Stimulated activated CD8-positive, alpha-beta memory T cell treated with anti-CD3 and anti-CD28 coated beads, Interleukin-7, amount 100 ng/mL, for 4 hours (primary cell): ENCODE measurements at places on chromosomes 16 and 17.
A peak's percentile ranks its signal among the peaks of the same experiment; 100 is the strongest.

GRCh38 chr17:55726440-55726839, 3.8 kb upstream of the TMEM100 start:
- no peak for DNase-seq

- peak; percentile 38 for DNase-seq
Measured at GRCh38 chr17:77365584-77366186, 224.9 kb downstream of the SEC14L1 start.

- no peak for DNase-seq
Measured at GRCh38 chr16:87420026-87421002, 28.2 kb downstream of the MAP1LC3B start.

GRCh38 chr16:9906218-9906617, 276.0 kb downstream of the GRIN2A start:
- DNase-seq, result no peak

DNA sequence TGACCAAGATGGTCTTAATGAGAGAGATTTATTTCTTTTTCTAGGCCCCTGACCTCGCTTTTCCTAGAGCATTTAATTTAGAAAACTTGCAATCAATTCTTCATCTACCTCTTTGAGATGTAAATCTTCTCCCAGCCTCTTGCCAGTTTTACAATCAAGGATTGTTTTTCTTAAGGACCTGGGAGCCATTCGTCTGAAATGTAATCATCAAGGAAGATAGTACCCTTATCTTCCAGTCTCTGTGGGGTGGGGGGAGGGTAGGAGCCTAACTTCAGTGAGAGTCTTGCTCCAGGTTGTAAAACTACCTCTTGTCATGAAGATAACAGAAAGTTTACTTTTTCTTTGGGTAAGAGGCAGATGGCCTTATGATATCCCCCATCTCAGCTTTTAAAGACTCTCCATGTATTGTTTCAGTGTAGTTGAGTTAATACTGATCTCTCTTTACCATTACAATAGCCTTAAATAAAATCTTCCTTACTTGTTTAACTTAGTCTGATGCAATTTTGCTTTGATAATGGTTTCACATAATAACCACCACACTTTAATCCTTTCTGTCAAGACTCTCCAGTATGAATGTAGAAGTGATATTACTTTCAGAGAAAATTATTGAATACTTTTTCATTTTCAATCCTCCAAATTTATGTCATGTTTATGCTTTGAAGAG, 110.2 kb upstream of the CPHXL start:
- DNase-seq, result no peak

- DNase-seq, result no peak
Measured at GRCh38 chr17:78637643-78638420, 60.6 kb upstream of the DNAH17 start.

DNA sequence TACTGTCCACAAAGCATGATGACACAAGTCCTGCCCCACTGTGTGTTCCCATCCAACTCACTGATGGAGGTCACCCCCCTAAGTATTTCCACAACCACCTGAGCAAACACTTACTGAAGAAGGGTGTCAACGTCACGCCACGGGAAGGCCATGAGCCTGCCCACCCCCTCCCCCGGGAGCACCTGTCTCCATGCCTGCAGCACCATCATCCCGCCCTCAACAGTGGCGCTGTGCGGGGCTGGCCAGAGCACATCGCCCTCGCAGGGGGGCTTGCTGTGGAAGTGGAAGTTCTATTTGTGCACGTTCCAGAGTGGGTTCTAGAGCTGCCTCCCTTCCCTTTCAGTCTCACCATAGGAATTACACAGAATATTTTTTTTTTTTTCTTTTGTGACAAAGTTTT, 4.3 kb upstream of the MBTPS1 start:
- DNase-seq, result no peak

DNA sequence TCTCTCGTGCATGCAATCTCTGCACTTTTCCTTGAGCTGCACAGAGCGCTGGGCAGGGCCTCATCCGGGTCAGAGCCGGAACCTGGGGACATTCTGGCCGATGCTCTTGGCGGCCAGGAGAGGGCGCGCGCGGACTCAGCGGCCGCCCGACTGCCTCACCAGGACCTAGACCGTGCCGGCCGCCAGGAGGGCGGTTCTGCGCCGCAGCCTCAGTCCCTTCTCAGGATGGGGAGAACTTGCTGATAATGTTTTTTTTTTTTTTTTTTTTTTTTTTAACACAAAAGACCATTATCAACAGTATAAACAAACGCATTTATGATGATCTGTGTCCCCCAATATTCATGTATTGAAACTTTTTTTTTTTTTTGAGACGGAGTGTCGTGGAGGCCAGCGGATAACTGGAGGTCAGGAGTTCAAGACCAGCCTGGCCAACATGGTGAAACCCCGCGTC, 8.1 kb upstream of the FLYWCH2 start:
- peak; percentile 25 for DNase-seq

DNA sequence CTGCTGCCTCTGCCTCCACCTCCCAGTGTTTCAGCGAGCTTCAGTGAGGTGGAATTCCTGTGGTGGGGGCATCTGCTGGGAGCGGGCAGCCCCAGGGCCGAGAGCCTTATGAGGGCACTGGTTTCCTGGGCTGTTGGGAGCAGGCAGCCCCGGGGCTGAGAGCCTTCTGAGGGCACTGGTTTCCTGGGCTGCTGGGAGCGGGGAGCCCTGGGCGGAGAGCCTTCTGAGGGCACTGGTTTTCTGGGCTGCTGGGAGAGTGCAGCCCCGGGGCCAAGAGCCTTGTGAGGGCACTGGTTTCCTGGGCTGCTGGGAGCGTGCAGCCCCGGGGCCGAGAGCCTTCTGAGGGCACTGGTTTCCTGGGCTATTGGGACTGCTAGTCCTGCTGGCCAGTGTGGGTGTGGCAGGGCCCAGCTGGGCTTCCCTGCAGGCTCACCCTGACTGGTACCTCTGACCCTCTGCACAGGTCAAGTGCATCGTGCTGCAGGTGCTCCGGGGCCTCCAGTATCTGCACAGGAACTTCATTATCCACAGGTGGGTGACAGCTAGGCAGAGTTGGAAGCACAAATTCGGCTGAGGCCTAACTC, 5.6 kb downstream of the CDK10 start:
- no peak for DNase-seq

GRCh38 chr16:19167710-19168370, at the start of gene SYT17:
TSS of gene SYT17 (plus strand) at chr16:19168240. CDS start at chr16:19168647, 407 bp downstream.
- DNase-seq, result peak; percentile 8

GRCh38 chr16:11091021-11091785, 146.8 kb downstream of the CLEC16A start:
- no peak for DNase-seq

GRCh38 chr16:65763640-65764305, 602.7 kb upstream of the CDH5 start:
- DNase-seq, result no peak

GRCh38 chr16:75402821-75403475, 30.4 kb downstream of the CFDP1 start:
- DNase-seq, result no peak

- DNase-seq, result no peak
Measured at GRCh38 chr16:85036236-85037049, 8.8 kb downstream of the KIAA0513 start.

GRCh38 chr17:10305398-10305797, 67.4 kb downstream of the MYH13 start:
- no peak for DNase-seq

DNA sequence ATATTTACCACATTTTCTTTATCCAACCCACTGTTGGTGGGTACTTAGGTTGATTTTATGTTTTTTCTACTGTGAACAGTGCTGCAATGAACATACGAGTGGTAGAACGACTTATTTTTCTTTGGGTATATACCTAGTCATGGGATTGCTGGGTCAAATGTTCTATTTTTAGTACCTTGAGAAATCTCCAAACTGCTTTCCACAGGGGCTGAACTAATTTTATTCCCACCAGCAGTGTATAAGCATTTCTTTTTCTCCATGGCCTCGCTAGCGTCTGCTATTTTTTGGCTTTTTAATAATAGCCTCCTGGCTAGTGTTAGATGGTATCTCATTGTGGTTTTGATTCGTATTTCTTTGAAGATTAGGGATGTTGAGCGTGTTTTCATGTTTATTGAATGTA, 202.3 kb downstream of the LGALS9B start:
- no peak for DNase-seq

- DNase-seq, result no peak
Measured at GRCh38 chr17:66372182-66372581, 69.8 kb downstream of the PRKCA start.

- no peak for DNase-seq
Measured at GRCh38 chr16:30777591-30778297, 9.3 kb downstream of the ZNF629 start.

- no peak for DNase-seq
Measured at GRCh38 chr16:77611386-77611785, 110.9 kb upstream of the NUDT7 start.

- no peak for DNase-seq
Measured at GRCh38 chr17:29048440-29049368, 5.8 kb downstream of the PIPOX start.

DNA sequence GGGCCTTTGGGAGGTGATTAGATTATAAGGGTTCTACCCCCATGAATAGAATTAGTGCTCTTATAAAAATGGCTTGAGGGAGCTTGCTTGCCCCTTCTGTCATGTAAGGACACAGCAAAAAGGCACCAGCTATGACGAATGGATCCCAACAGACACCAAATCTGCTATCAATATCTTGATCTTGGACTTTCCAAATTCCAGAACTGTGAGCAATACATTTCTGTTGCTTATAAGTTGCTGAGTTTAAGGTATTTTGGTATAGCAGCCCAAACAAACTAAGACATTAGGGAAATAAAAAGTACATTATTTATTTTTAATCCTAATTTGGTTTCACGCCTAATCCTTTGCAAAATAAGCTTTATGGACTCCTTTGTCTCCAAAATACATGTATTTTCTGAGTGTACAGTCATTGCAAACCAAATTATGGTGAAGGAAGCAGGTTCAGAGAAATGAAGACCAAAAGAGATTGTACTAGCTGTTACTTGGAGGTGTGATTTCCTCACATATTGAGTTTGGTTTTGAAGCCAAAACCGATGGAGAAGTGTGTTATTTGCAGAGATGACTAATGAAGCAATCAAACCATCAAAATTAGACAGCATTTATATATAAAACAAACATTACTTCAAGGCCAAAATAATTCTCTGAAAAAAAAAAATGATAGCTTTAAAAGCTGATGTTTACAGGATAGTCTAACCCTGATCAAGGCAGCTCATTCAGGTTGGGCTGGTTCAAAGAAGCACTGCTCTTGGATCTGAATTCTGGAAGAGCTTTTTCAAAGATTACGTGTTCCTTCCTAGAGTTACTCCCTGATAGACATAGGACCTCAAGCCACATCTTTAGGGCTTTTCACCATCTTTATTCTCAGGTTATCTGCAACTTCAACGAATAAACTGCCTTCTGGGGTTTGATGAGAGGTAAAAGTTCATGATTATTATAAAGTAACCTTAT, 71.6 kb downstream of the MYO1D start:
- DNase-seq, result no peak

DNA sequence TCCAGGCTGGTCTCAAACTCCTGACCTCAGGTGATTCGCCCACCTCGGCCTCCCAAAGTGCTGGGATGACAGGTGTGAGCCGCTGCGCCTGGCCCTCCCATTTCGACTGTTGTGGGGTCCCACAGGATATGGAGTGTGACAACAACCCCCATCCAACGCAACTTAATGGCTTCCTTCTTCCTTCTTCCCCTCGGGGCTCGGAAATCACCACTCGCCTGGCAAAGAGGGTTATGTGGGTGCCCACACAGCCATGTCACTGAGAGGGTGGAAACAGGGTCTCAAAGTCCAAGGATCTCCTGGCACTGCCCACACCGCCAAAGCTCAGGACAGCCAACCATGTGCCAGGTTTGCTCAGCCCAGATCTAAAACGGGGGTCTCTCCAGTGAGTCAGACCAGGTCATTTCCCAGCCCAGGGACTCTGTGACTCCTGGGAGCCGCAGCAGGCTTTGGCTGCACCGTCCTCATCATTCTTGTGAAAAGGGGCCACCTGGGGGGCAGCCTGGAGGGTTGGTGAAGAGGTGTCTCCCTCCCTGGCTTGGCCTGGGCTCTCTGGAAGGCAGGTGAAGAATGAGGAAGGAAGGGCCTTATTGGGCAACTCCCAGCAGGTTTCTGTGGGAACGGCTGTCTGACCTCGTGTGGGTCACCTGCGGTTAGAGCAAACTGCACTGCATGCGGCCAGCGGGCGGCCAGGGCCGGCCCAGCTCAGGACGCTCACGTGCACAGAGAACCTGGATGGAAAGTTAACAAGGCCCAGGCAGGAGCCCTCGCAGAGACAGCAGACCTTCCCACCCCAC, 25.3 kb upstream of the LITAF start:
- no peak for DNase-seq

DNA sequence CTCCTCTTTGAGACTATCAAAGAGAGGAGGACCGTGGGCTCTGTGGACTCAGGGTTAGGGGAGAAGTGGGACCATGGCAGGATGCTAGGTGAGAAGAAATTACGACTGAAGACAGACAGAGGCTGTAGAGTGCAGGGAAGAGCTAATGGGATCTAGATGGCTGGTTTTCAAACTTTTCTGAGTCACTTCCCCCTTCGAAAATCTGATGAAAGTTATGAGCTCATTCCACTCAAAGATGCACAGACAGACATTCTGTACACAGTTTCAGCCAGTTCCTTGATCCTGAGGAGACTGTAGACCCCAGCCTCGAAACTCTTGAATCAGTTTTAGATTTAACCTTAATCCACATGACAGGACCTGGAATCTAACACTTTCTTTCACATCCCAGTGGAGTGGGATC, 40.7 kb downstream of the RGS9 start:
- DNase-seq, result no peak

DNA sequence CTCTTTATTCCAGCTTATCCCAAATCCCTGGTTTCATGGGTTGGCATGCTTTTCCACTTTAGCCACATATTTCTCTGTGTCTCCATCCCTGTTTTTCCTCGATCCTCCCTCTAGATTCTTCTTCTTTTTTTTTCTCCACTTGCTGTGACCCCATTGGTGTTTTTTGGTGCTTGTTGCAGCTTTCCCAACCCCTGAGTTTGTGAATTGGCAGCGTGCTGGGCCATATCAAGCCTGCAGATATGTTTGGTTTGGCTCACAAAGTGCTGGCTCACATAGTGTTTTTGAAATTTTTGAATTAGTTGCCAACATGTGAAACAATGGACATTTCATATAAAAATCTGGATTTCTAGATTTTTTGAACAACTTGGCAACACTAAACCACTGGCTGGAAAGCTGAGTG, 8.8 kb downstream of the GPR139 start:
- no peak for DNase-seq

GRCh38 chr17:43398724-43399595, at the start of gene ARL4D:
TSS of gene ARL4D (plus strand) at chr17:43398993. CDS start at chr17:43399733, 740 bp downstream.
- peak; percentile 63 for DNase-seq

DNA sequence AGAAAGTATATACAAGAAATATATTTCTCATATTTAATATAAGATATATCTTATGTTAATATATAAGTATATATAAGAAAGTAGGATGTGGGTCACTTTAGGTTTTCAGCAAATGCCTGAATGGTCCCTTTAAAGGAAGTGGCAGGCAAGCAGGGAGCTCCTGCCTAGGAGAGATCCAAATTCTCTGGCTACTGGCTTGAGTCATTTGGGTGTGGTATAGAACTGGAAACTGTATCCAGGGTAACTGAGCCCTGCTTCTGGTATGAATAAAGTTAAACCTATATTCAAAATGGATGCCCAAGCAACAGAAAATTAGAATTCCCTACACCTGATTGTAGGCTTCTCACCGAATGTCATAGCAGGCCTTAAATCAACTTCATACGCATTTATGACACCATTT, 144.4 kb downstream of the ZNF18 start:
- DNase-seq, result no peak
